Activated T-helper 1 cell treated with anti-CD3 and anti-CD28 coated beads, Interleukin-12 subunit alpha, Interleukin-12 subunit beta, Interleukin-2, Interleukin-4 antibody, amounts not matched to agents 30 ng/mL and 10 ng/mL and 1 ng/mL, durations not matched to agents 14 hours and 24 hours and 36 hours (primary cell): ENCODE measurements at places on chromosomes 12 and 14.

- DNase-seq = no peak
These were observed 23.0 kb downstream of the BTBD6 start for GRCh38 chr14:105271224-105271890.

GRCh38 chr12:120438495-120439198, 734 bp downstream of the COX6A1 start:
- no peak for DNase-seq

GRCh38 chr14:73172500-73172899, 36.2 kb downstream of the PSEN1 start:
- no peak for DNase-seq

- no peak for DNase-seq
These were observed 345.6 kb downstream of the APAF1 start for GRCh38 chr12:98990648-98991047.

DNA sequence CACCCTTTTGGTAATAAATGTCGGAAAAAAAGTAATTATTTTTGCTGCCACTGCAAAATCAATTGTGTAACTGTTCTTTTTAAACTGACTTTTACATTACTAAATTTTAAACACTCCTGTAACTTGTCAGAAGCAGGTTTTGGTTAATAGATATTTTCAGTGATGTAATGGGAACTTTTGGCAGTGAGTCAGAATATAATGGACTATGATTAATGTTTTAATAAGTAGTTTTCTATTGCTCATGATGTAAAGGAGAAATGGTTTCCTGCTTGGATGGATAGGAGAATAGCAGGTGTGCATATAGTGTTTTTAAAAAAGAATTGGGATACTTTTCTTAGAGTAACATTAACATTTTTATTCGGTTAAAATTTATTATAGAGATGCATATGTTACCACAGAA, 58.8 kb downstream of the TRMT5 start:
- DNase-seq = no peak

GRCh38 chr14:83940253-83940652, 1589.7 kb upstream of the FLRT2 start:
- DNase-seq = no peak

- DNase-seq = no peak
These were observed at the start of gene P2RX2 for GRCh38 chr12:132618683-132619043. Gene P2RX2 (plus strand): TSS chr12:132618776. CDS start chr12:132618817, 41 bp downstream.

- DNase-seq = no peak
These were observed 25.0 kb upstream of the GSG1 start for GRCh38 chr12:13128291-13128965.

- no peak for DNase-seq
These were observed 13.8 kb upstream of the TMTC2 start for GRCh38 chr12:82672811-82673495.

GRCh38 chr12:12560587-12561370, 1.9 kb downstream of the DUSP16 start:
- DNase-seq = peak; percentile 63

- DNase-seq = no peak
These were observed 19.5 kb downstream of the MRPS35 start for GRCh38 chr12:27730097-27730588.

DNA sequence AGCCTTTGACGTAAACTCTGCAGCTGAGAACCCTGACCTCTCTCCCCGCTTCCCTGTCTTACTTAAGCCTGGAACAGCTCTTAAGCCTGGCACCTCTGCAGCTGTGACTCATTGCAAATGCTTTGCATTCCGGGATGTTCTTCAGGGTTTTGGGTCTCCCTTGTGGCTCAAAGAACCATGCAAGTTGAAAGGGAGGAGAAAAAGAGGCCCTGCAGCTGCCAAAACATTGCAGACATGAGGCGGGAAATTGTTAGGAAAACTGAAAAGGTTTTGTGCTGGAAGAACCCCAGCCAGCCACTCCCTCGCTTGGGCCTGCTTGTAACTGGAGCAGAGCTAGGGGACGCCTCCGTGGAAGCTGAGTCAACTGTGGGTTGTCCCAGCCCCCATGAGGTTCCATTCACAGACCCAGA, 60.2 kb upstream of the FERMT2 start:
- DNase-seq = no peak

GRCh38 chr14:95023115-95023514, 134.2 kb downstream of the DICER1 start:
- DNase-seq = no peak

- DNase-seq = no peak
These were observed 83.2 kb downstream of the RMST start for GRCh38 chr12:97545804-97546203.

DNA sequence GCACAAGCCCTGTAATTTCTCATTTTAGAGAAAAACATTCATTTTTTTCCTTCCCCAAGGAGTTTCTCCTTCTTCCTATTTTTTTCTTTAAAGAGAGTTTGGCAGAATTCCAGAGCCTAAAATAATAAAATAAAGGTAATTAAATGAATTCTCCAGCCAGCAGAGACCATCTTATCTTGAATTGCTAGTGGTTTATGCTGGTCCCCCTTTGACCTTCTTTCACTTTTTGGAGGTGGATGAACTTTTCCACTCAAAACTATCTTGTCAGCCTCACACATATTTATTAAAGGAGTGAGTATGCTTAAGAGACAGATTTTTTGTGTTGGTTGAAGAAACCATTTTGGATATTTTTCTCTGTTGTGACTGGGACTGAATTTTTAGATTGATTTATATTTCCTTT, 47.6 kb downstream of the ADIPOR2 start:
- DNase-seq = no peak

DNA sequence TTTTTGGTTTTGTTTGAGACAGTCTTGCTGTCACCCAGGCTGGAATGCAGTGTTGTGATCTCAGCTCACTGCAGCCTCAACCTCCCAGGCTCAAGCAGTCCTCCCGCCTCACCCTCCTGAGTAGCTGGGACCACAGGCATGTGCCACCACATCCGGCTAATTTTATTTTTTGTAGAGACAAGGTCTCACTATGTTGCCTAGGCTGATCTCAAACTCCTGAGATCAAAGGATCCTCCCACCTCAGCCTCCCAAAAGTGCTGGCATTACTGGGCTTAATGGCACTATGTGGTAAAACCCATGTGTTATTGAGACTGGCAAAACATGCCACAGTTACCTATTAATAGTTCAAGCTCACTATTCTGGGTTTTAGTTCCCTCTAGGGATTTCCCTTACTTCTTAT, 51.2 kb upstream of the KCNH3 start:
- no peak for DNase-seq

- no peak for DNase-seq
These were observed 33.4 kb downstream of the SLC11A2 start for GRCh38 chr12:50992819-50993218.

DNA sequence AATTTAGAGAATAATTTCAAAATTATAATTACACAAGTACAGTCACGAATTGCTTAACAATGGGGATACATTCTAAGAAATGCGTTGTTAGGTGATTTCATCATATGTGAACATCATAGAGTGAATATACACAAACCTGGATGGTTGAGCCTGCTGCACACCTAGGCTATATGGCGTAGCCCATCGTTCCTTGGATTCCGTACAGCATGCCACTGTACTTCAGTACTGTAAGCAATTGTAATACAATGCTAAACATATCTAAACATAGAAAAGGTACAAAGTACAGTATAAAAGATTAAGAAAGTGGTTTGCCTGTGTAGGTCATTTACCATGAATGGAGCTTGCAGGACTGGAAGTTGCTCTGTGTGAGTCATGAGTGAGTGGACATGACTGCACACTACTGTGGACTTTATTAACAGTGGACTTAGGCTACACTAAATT, 286.2 kb downstream of the CACNA1C start:
- no peak for DNase-seq

GRCh38 chr12:45343269-45344051, 127.6 kb downstream of the ANO6 start:
- DNase-seq = no peak

DNA sequence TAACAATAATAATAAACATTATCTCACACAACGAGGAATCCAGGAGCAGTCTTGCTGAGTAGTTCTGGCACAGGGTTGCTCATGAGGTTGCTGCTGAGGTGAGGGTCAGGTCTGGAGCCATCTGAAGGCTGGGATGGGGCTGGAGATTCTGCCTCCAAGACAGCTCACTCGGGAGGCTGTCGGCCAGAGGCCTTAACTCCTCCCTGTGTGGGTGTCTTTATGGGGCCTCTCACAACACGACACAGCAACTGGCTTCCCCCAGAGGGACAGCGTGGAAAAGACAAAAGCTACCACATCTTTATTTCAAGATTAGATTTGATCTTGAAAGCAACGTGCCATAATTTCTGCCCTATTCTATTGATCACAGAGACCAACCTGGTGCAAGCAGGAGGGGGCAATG, 7.2 kb upstream of the CD4 start:
- no peak for DNase-seq

- no peak for DNase-seq
These were observed 454.5 kb downstream of the BCAT1 start for GRCh38 chr12:24494401-24494800.

DNA sequence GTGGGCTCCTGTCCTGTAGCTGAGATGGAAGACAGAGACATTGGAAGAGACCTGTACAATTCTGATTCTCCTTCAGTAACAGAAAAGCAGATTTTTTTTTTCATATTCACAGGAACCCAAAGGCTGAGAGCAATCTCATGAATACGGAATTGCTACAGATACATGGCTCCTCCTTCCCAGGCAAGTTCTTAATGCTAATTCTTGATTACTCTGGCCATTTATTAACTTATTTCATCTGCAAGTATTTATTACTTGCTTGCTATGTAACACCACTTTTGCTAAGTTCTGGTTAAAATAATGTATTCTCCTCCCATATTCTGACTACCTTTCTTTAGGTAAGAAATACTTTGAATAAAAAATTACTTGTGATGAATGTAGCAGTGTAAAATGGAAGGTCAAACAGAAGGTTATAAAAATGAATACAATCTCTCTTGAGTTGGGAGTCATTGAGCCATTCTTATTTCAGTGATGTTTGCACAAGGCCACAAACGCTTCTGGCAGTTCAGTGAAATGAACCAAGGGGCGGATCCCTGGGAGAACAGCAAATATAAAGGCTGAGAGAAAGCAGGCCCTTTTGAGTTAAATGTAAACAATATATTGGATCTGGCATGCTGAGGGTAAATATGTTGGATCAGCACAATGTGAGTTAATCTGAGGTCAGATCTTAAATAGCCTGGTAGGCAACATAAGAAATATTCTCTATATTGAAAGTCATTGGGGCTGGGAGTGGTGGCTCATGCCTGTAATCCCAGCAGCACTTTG, 37.6 kb downstream of the MUCL1 start:
- no peak for DNase-seq

DNA sequence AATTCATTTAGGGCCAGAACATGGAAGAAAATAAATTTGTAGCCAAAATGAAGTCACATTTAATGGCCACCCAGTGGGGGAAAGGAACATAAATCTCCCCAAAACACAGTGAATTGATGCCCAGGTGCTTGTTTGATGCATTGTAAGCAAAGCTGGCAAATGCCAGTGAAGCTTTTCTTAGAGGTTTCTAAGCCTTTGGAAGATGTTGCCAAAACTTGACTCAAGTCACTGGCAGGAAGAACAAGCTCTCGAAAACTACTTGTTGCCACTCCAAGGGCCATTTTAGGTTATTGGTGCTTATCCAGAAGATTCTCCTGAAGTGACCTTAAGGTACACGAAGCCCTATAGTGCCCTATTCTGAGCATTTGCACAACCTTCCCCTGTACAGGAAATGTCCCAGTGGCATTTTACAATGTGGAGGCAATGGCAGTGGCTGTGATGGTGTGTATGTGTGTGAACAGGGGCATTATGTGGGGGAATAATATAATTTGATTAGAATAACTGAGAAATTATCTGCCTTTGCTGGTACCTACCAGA, 89.5 kb upstream of the NOVA1 start:
- DNase-seq = no peak

- DNase-seq = no peak
These were observed 6.6 kb downstream of the MYH7 start for GRCh38 chr14:23428686-23429495.

GRCh38 chr14:61444215-61444768, 122.9 kb downstream of the PRKCH start:
- DNase-seq = peak; percentile 61

GRCh38 chr14:56659964-56660551, 80.5 kb downstream of the TMEM260 start:
- no peak for DNase-seq

DNA sequence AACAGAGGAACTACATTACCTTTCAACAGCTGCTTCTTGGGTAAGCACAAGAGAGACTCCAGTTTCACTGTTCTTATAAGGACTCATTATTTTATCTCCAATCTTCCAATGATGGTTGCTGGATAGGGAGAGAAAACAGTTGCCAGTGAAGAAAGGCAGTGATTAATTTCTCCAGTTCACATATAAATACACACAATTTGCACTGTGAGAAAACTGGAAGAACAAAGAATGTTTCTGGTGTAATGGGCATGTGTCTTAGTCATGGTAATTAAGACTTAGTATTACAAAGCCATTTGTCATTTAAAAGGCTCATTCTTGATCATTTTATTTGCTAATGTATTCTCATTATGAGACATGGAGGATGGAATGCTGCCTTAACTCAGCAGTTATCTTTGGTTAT, 78.0 kb upstream of the FAR2 start:
- DNase-seq = no peak

DNA sequence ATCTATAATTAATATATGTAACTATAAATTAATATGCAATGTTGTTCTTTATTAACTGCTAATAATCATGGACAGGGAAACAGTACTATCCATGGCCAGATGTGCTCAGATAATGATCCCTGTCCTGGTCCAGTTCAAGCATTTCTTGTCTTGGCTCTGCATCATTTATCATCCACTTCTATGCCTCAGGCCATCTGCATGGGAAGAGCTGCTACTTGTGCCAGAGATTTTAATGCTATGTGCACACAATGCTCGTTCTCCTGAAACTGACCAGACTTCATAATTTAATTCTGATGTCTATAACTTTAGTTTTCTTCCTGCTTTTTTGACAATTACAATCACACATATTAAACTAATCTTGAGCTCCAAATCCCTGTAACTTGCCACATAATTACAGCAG, 11.2 kb upstream of the TMX1 start:
- no peak for DNase-seq

GRCh38 chr14:34873589-34874385, 1.4 kb downstream of the BAZ1A start:
- peak; percentile 82 for DNase-seq

DNA sequence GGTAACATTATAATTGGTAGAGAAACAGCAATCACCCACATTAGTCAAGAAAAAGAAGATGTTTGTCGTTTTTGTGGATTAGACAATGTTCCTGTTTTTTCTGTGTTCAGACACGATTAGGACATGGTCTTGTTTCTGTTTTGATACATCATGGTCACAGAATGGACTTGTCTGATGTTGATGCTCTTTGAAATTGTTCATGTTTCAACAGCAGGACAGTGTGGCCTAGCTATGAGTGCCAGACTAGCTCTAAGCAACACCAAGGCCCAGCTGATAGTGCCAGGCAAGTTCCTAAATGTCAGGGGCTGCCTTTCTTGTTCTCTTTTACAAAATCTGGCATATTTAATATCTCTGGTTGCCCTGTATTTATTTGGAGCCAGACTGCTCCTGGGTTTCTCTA, 40.9 kb upstream of the TOMM20L start:
- no peak for DNase-seq

DNA sequence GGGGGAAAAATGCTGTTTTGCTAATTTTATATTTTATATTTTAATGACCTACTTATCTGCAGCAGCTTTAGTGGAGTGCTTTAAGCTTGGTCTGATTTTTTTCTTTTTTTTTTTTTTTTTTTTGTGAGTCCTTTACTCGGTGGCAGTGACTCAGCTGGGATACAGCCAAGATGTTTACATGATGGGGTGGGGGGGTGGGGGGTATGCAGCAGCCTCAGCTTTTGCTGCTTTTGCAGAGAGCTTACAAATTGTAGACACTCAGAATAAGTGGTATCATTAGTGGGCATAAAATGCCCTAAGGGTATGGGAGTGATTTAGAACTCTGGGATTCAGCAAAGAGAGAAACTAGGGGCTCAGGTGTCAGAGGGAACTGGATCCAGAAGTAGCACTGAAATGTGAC, 38.2 kb upstream of the ARHGAP5 start:
- DNase-seq = no peak
